ENCODE measurements at places on chromosomes 3 and 15.

DNA sequence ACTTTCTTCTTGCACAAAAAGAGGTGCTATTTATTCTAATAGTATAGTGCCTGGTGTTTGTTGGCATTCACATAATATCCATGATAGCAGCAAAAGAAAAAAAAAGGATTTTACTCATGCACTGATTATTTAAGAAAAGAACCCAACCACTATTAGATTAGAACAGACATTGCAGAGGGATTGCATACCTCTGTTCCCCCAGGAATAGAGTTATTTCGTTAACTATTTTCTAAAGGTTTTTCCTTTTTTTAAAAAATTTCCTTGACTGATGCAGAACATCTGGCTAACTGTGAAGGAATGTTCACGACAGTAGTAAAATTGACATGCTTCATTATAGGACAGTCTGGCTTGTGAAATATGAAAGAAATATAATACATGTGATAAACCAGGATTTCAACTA is 136.6 kb upstream of the PTX3 start:
- no peak for DNase-seq

- DNase-seq = no peak
Measured at GRCh38 chr15:35810007-35810406, 264.0 kb upstream of the DPH6 start.

- DNase-seq = no peak
Measured at GRCh38 chr3:10563396-10563795, 58.0 kb upstream of the ATP2B2 start.

DNA sequence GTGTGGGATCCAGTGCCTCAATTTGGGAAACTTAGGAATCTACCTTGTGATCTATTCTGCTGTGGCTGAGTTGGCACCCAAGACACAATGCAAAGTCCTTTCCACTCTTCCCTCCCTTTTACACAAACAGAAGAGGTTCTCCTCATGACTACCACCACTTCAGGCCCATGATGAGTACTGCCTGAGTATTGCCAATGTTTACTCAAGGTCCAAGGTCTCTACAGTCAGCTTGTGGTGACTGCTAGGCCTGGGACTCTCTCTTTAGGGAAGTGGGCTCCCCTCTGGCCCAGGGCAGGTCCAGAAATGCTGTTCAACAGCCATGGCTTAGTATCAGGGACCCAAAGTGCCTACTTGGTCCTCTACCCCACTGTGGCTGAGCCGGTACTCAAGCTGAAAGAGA is 56.8 kb upstream of the PEX5L start:
- DNase-seq = no peak

GRCh38 chr3:50600841-50601591 is 10.6 kb downstream of the CISH start:
- DNase-seq = peak; percentile 93

DNA sequence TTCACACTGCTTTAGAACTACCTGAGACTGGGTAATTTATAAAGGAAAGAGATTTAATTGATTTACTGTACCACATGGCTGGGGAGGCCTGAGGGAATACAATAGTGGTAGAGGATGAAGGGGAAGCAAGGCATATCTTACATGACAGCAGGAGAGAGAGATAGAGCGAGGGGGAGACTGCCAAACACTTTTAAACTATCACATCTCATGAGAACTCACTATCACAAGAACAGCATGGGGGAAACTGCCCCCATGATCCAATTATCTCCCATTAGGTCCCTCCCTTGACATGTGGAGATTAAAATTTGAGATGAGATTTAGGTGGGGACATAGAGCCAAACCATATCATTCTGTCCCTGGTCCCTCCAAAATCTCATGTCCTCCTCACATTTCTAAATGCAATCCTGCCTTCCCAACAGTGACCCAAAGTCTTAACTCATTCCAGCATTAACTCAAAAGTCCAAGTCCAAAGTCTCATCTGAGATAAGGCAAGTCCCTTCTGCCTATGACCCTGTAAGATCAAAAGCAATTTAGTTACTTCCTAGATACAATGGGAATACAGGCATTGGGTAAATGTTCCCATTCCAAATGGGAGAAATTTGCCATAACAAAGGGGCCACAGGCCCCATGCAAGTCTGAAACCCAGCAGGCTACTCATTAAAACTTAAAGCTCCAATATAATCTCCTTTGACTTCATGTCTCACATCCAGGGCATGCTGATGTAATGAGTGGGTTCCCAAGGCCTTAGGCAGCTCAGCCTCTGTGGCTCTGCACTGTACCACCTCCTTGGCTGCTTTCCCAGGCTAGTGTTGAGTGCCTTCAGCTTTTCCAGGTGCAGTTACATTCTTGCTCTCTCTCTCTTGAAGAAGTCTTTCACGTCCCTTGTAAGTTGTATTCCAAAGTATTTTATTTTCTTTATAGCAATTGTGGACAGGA is 481.7 kb upstream of the TGFBR2 start:
- DNase-seq = no peak

DNA sequence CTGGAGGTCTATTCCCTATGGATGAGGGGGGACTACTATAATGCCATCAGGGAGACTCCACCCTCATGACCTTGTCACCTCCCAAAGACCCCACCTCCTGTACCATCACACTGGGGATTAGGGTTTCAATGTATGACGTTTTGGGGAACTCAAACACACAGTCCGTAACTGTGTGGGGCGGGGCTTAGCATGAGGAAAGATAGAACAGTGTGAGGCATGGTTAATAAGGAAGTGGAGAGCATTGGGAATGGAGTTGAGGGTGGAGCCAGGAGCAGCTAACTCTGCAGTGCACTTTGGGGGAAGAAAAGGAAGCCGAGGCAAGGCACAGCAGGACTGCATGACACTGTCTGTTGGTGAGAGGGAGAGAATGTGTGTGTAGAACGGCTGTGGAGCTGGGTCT is 90.9 kb upstream of the AGBL1 start:
- no peak for DNase-seq

DNA sequence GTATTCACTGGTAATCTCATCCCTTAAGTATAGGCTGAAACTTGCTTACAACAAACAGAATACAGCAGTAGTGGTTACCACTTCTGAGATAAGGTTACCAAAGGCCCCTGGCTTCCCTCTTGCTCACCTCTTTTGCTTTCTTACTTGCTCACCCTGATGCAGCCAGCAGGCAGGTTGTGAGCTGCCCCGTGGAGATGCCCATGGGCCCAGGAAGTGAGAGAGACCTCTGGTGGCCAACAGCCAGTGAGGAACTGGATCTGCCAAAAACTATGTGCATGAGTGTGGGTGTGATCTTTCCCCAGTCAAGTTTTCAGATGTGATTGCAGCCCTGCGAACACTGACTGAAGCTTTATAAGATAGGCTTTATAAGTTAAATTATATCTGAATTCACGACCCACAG is 48.7 kb downstream of the NMNAT3 start:
- no peak for DNase-seq

DNA sequence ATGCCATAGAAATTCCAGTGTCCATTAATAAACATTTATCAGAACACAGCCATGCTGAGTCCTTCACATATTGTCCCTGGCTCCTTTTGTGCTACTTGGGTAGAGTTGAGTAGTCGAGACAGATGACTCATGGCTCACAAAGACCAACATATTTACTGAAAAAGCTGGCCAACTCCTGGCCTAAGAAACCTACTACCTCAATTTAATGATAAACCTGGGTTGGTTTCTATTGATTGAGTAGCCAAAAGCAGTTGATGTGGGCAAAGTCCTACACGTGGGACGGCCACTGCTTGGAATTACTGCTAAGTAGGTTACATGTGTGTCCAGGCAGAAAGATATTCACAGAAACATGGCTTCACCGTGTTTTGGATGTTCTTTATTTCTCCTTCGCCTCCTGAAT is 402.2 kb downstream of the NR2F2 start:
- DNase-seq = no peak

DNA sequence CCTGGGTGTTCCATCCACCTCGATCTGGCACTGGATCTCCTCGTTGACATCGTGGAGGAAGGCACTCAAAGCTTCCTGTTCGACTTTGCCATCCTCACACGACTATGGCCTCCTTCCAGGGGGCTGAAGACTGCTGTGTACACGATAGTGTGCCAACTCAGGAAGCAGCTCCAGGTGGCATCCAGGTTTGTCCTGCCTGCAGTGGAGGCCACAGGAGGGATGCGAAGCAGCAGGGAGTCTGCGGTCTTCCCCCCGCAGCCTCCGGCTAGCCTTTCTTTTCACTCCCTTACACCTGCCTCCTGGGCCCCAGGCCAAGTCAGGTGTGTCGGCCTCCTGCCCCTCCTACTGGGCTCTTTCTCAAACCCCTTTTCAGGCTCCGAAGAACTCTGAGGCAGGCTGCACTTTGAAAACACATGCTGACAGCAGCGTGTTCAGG is 32.2 kb downstream of the SYNM start:
- DNase-seq = no peak

DNA sequence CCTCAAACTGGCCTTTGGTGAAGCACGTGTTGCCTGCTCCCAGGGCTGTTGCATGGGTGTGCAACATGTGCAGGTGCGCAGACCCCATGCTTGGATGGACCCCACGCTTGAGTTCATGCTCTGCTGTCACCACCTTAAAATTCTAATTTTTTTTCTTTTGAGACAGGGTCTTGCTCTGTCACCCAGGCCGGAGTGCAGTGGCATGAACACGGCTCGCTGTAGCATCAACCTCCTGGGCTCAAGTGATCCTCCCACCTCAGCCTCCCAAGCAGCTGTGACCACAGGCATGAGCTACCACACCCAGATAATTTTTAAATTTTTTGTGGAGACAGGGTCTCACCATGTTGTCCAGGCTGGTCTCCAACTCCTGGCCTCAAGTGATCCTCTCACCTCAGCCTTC is 9.1 kb upstream of the IGDCC3 start:
- no peak for DNase-seq

DNA sequence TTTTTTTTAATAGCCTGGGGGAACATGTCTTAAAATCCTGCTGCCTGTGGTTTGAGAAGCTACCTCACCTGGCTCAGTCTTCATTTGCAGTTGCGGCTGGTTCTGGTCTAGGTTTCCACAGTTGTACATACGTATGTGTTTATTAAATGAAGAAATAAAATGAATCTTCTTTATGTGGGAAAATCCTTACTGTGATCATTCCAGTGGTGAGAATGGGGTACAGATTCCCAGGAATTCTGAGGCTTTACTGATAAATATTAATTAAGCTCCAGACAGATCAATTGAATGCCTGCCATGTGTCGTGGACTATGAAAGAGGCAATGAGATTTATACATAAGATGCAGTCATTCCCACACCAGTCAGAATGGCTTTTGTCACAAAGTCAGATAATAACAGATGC is 356.1 kb upstream of the GRM7 start:
- DNase-seq = no peak

GRCh38 chr3:4856136-4856535 is 123.1 kb upstream of the BHLHE40 start:
- DNase-seq = no peak

- DNase-seq = no peak
Measured at GRCh38 chr15:59355730-59356129, 16.9 kb downstream of the MYO1E start.

- DNase-seq = no peak
Measured at GRCh38 chr3:128648940-128649663, 1.5 kb downstream of the RPN1 start.

DNA sequence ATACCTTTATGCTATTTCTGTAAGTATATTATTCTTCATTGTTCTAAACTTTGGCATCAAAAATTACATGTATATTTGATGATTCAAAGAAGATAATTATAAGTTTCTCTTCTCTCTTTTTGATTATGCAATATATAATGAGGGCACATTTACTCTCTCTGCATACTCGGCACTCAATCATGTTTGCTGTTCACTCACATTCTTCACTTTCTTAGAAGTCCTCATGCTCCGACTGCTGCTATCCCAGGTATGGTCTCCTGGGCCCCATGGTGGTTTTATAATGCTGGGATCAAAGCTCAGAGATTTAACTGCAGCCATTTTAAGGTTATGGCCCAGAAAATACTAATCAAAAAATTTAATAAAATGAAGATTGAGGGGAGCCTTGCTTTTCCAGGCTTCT is 529.7 kb upstream of the IL12A start:
- DNase-seq = no peak

GRCh38 chr3:88863196-88863595 is 244.2 kb upstream of the EPHA3 start:
- no peak for DNase-seq

- no peak for DNase-seq
Measured at GRCh38 chr3:159169828-159170227, 368.0 kb downstream of the MFSD1 start.

GRCh38 chr3:27666708-27667107 is 55.4 kb downstream of the EOMES start:
- no peak for DNase-seq

DNA sequence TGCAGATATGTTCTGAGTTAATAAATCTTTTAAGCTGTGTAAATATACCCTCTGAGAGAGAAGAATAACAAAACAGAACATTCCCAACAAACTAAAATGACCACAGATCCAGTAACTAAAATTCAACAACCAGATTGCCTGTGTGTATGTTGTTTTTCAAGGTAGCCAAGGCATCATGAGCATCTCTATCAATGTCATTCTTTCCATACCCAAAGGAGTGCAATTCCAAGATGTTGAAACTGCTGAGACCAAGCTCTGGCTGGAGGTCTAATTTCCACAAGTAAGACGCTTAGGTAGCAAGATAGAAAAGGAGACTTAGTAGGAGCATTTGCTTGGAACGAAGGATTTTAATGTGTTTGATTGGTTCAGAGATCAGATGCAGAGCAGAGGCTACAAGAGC is 276.3 kb downstream of the RBMS3 start:
- DNase-seq = no peak

- DNase-seq = no peak
Measured at GRCh38 chr15:85422607-85423006, 42.2 kb downstream of the AKAP13 start.

- no peak for DNase-seq
Measured at GRCh38 chr3:173429527-173429926, 32.0 kb downstream of the NLGN1 start.

DNA sequence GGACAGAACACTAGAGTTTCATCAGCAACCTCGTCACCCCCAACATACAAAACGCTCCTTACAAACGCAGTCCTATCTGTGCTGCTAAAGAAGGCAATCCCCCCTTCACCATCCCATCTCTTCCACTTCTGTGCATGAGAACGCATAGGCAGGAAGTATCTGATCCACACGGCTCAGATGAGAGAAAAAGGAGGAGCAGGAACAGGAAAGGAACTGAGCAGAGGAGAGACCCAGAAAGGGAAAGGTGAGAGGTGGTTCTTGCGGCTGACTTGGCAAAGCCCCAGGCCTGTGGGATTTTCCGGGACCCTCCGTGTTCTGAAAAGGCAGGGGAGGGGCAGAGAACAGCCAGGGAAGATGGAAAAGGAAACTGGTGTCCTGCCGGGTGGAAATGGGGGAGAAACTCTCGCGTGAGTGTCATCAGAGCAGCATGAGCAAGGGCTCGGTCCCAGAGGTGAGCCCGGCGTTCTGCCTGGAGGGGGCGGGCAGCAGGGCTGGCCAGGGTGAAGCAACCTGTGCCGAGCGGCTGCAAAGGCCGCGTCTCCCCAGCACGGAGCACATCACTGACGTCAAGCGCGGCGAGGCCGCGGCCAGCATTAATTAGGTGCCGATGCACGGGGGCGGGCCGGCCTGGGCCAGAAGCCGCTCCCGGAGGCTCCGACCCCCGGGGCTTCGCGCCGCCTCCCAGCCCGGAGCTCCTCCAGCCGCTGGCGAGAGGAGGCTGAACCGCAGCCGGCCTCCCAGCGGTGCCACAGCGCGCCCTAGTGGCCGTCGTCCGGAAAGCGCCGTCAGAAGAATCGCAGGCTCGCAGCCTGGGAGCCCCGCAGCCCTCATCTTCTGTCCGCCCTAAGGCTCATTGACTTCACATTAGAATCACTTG is 35.8 kb downstream of the CPN2 start:
- peak; percentile 60 for DNase-seq

- DNase-seq = no peak
Measured at GRCh38 chr3:39272191-39272590, 7.6 kb downstream of the CX3CR1 start.

GRCh38 chr3:8712908-8713255 is 20.7 kb upstream of the CAV3 start:
- no peak for DNase-seq

- no peak for DNase-seq
Measured at GRCh38 chr15:45287390-45287956, 35.4 kb downstream of the SLC28A2 start.

Data from stimulated activated CD8-positive, alpha-beta memory T cell treated with anti-CD3 and anti-CD28 coated beads, Interleukin-7, amount 100 ng/mL, for 4 hours (primary cell).